NCI-H82 (cell line): ENCODE measurements at places on chromosomes 2 and 18.

GRCh38 chr2:119525614-119526013 lies 1.3 kb upstream of the SCTR start:
- no peak for DNase-seq

DNA sequence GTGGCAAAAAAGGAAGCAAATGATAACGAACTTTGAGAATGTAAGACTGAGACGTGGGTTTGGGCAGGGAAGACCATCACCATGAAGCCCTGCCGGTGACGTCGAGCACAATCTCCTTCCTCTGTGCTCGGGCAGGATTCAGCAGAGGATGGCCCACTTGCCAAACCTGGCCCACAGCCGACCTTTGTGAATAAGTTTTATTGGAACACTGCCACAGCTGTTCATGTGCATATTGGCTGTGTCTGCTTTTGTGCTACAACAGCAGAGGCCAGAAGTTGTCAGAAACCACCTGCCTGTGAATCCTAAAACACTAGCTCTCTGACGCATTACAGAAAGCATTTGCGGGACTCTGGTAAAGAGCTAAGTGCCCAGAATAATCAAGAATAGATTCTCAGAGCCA lies 223.9 kb downstream of the MYT1L start:
- no peak for DNase-seq

GRCh38 chr2:9739531-9739964 lies 103.7 kb upstream of the TAF1B start:
- peak; percentile 79 for DNase-seq

GRCh38 chr2:42084231-42084671 lies 36.4 kb downstream of the PKDCC start:
- no peak for DNase-seq

DNA sequence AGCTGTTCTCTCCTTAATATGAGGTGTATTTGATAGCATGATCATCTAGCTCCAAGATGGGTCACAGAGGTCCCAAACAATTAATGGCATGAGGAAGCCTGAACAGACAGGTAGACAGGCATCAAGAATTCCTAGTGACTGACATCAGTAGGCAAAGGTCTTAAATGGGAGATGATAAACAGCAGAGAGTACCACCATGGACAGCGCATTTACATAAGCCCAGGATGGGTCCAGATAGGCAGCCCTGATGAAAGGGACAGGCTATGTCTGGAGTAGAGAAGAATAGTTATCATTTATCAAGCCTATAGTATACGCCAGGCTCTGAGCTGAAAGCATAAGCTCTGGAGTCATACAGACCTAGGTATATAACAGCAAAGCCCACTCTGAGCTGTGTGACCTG lies 434.7 kb upstream of the SETBP1 start:
- DNase-seq: no peak

DNA sequence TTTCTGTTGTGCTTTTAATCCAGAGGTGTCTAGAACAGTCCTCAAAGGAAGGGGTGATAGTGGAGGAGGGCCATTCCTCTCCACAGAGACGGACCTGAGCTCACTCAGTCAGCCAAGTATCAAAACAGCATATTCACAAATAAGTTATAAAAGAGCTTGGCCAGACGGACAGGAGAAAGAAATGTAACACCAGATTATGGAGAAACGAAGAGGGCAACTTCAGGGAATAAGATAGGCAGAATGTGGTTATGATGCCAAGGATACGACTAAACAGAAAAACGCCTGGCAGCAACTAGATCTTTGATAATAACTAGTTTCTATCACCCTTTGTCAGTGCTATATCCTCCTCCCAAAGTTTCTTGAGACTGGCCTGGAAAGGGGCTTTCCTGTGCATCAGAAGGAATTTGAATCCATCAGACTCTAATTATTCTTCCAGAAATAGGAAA lies 42.5 kb downstream of the MAP4K3 start:
- DNase-seq: no peak

GRCh38 chr2:232532419-232532818 lies 6.5 kb downstream of the CHRND start:
- DNase-seq: no peak

DNA sequence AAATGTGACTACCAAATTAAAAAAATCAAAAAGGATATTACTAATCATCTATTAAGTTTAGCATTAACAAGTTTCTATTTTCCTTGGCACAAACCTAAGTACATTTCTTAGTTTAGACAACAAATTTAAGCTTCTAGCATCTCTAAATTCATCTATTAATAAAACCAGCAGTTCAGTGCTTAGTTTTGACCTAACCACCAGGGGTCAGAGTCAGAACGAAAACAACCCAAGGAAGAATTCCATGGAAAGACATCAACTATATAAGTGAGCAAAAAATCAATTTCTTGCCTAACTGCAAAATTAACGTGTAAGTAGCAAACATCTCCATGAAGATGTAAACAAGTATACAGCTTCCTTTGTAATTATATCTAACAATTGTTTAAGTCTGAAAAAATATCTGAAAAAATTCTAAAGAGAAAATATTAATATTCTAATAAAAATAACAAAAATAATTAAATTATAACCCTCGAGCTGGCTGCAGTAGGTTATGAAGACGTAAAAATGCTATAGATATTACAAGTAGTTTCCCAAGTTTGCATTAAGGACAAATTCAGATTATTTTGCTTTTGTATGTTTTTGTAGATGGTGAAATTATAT lies 83.7 kb downstream of the CERKL start:
- peak; percentile 82 for DNase-seq

- DNase-seq: no peak
Observed at GRCh38 chr2:199228887-199229819, 228.6 kb downstream of the SATB2 start.

DNA sequence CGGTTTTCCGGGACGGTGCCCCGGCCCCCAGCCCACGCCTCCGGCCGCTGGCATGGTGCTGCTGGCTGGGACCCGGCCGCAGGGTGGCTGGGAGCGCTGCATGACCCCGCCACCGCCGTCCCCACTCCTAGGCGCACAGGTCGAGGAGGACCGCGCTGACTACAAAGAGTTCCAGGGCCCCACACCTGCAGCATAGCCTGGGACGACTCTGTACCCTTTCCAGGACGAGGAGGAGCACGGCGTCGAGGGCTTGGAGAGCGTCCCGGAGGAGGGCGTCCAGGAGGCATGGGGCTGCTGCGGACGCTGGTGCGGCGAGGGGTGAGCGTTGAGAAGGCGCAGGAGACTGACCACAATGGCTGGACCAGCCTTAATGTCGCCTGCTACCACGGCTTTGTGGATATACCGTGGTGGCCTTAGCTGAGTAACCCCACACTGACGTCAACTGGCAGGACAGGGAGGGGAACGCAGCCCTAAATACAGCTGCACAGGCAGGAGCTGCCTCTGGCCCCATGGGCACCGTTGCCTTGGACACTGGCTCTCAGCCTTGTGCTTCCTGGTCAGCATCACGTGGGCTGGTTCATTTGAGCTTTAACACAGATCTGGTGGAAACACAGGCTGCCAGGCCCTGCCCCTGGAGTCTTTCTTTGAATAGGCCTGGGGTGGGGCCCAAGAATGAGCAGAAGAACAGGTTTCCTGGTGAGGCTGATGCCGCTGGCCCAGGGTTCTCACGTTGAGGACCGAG lies 40.9 kb upstream of the TRIM43B start:
- DNase-seq: no peak

DNA sequence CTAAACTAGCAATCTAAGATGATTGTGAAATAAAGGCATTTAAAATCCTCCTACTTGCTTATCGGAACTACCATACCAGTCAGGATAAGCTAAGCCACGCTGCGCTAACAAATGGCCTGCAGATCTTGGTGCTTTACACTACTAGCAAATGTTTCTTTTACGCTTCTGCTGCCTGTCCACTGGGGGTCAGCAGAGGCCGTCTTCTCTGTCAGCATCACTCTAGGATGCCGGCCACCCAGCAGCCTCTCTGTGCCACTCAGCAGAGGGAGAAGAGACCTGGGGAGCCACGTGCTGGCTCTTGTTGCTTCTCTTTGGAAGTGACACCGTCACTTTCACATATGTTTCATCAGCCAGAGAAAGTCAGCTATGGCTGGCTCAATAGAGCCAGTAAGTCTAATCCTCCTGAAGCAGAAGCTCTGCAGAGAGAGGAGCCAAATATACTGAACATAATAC lies 36.6 kb downstream of the COPS8 start:
- peak; percentile 62 for DNase-seq

- no peak for DNase-seq
Observed at GRCh38 chr2:231807020-231807419, 20.8 kb downstream of the COPS7B start.

DNA sequence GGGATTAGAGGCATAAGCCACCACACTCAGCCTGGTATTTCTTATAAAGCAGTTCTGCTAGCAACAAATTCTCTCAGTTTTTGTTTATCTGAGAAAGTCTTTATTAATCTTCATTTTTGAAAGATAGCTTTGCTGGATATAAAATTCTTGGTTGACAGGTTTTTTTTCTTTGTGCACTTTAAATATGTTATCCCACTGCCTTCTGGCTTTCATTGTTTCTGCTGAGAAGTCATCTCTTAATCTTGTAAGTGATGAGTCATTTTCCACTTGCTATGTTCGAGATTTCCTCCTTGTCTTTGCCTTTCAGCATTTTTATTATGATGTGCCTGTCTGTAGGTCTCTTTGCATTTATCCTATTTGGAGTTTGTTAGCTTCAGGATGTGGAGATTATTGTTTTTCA lies 5.9 kb upstream of the ELAC1 start:
- DNase-seq: no peak

GRCh38 chr2:161386228-161386824 lies 29.8 kb upstream of the TBR1 start:
- no peak for DNase-seq

DNA sequence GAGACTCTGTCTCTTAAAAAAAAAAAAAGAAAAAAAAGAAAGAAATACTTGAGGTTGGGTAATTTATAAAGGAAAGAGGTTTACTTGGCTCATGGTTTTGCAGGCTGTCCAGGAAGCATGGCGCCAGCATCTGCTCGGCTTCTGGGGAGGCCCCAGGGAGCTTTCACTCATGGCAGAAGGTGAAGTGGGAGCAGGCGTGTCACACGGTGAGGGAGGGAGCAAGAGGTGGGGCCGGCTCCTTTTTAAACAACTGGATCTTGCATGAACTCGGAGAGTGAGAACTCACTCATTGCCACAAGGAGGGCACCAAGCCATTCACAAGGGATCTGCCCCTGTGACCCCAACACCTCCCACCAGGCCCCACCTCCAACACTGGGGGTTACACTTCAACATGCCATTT lies 30.6 kb downstream of the CYP26B1 start:
- no peak for DNase-seq

DNA sequence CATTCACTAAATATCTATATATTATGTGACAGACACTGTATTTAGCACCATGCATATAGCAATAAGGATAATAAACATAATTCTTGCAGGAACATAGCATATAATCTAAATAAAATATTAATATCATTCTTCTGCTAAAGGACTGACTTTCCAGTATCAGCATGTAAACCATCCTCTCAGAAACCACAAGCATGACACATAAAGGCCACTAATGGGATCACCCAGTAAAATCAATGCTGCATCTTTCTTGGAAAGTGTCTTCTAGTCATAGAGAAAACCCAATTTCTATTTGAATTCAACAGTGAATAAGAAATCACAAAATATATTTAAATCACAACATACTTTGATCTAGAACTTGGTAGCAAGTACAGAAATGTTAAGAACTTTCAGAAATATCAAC lies 5.8 kb upstream of the LRP1B start:
- peak; percentile 3 for DNase-seq

DNA sequence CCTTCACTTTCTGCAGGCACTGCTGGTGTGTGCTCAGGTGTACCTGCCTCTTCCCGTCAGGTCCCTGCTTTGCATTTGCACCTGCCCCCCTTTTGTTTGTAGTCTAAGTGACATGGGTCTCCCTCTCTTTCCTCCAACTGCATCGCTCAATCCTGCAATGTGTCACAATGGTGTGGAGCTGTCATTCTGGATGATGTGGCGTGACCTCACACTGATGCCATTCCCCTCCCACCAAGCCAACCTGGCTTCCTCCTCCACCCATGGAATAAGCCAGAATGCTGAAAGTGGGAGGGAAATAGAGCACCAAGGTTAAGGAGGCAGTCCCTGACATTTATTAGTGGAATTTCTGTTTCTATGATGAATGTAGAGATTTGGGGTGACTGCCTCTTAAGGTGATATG lies 156.7 kb downstream of the ZBTB7C start:
- no peak for DNase-seq

DNA sequence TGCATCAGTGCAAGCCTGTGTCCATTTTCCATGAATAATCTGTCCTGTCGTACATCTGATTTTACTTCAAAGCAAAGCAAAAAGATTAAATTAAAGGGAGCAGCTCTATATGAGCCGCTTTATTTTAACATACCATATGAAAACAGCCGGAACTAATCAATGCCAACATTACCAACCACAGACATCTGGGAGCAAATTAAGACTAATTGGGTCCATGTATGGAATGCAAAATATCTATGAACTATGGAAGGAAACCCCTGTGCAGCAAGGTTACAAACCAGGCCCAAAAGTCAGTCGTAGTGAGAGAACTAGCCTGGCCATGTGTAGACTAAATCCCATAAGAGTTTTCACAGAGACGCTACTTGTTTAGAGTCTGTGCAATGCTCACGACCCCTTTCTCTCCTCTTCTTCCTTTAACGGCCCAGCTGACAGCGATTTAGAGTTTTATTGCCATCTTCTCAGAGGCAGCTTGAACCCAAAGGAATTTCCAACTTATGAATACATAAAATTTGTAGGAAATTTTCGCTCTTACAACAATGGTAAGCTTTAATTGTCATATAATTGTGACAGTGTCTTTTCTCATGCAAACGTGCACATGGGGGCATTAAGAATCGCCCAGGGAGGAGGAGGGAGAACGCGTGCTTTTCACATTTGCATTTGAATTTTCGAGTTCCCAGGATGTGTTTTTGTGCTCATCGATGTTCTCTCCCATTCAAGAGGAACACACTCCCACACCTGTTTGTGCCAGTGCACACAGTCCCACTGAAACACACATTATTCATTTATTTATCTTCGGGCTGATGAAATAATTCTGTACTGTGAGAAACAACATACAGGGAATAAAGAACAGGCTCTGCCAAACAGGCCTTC lies 52.9 kb upstream of the RPL31 start:
- no peak for DNase-seq

DNA sequence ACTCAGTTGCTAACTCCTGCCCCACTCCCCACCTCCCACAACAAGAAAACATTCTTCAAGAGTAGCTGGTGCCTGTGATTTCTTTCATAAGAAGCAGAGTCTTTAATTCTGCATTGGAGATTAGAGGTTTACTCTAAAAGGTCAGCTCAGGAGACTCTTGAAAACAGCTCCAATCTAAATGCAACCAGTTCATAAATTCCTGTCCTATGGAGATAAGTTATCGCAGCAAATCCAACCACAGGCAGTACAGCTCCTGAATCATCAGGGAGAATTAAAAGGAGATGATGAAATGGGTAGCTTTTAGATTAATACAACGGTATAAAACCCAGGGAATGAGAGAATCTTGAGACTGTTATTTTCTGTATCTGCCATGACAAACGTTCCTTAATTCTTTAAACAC lies 130.7 kb downstream of the SOCS6 start:
- DNase-seq: peak; percentile 32

DNA sequence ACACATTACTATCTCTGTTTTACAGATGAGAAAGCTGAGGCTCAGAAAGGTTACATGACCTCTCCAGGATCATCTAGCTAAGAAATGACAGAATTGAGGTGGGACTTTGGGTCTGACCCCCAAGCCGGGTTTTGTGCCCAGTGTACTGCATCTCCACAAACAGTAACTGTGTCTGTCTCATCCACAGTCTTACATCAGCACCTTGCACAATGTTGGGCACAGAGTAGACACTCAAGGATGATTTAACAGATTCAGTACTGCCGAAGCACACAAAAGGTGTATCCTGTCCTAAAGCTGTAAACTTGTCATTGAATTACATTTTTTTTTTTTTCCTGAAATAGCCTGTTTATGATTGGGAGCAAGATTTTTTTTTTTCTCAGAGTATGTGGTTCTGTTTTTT lies 84.8 kb downstream of the ADCYAP1 start:
- no peak for DNase-seq
